Panc1 (cell line): ENCODE measurements at places on chromosomes 3 and 15. TPM values are rescaled to one million over a fixed set of nuclear protein-coding genes. Genes with fewer than 3 reads are reported as not detected.

Gene COL7A1
- 40.0 TPM for total RNA-seq

DNA sequence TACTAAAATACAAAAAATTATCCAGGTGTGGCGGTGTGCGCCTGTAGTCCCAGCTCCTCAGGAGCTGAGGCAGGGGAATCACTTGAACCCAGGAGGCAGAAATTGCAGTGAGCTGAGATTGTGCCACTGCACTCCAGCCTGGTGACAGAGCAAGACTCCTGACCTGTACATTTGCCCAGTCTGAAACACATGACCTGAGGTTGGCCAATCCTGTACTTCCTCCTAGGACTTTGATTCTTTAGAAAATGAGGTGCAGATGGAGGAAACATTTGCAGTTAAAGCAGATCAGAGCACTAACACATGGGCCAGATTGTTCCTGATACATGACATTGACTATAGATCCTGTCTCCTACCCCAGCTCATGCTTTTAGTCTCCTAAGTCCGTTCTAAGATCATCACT is 28.9 kb upstream of the LPP start:
- DNase-seq = no peak

- no peak for DNase-seq
Observed at GRCh38 chr3:25469558-25469957, 41.5 kb downstream of the RARB start.

GRCh38 chr3:236881-237280 is 40.3 kb downstream of the CHL1 start:
- DNase-seq = no peak

DNA sequence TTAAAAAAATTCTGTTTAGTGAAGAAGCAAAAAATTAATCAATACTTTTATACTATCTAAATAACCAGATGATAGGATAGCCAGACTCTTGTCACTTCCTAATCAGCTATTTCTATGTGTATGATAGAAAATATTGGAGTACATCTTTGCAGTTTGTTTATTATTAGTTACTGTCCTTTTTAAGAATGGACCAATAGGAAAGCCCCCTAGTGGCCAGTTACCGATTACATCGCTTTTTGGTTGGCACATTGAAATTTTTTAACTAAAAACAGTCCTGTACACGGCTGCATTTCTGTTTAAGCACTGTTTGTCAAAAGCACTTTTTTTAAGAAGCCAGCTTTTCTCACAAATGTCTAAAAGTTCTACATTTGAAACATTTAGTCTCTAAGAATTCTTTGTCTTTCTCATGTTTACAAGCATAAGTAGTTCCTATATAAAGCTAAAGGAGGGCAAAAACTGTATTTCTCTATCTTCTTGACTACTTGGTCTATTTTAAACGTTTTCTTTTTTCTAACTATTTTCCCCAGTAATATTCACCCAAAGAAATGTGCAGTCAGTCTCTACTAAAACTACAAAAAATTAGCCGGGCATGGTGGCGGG is 253.2 kb upstream of the LRTM1 start:
- no peak for DNase-seq

- DNase-seq = no peak
Observed at GRCh38 chr3:143707848-143708247, 140.4 kb downstream of the SLC9A9 start.

DNA sequence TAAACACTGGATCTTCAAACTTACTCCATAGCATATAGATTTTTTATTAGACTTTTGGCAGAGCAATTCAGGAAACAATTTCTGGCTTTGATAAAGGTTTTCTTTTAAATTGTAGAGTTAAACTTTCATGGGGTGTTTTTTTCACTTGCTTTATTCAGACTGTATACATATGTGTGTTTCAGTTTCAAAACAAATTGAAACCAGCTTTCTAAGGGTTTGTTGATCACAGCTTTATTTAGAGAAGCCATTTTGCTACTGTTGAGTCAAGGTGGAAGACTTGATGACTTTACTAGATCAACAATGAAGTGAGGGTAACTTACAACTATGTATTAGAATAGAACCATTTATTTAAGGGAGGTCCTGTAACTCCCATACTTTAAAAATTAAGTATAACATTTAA is 6.2 kb downstream of the UBE2E1 start:
- DNase-seq = no peak

- no peak for DNase-seq
Observed at GRCh38 chr3:185489462-185489861, 9.4 kb downstream of the TMEM41A start.

Gene KBTBD8
- total RNA-seq = 0.98 TPM
